ENCODE measurements at places on chromosomes 6 and 20.

DNA sequence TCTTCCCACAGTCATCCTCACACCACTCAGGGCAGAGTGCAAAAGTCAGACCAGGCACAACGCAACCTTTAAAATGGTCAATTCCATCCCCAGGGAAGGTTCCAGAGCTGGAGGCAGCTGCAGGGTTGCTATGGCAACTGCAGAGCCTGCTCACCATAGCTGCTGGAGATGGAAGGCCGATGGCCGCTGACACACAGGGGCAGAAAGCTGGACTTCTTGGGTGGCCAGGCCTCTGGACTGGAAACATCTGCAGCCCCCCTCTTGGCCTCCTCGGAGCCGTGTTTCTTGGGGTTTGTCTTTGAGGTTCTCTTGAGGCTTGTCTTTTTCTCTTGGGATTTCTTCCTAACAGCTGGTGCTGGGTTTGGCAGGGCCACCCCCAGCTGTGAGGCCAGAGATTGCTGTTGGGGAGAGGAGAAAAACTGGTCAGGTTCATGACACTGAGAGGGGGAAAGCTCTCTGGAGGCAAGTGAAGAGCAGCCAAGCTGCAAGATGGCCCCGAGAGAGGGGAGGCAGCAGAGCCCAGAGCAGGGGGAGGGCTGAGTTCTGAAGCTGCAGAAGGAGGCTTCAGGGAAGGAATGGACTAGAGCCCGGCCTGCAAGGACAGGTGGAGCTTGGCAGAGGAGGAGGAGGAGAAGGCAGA, 10.2 kb downstream of the BNIP5 start:
- DNase-seq = no peak

DNA sequence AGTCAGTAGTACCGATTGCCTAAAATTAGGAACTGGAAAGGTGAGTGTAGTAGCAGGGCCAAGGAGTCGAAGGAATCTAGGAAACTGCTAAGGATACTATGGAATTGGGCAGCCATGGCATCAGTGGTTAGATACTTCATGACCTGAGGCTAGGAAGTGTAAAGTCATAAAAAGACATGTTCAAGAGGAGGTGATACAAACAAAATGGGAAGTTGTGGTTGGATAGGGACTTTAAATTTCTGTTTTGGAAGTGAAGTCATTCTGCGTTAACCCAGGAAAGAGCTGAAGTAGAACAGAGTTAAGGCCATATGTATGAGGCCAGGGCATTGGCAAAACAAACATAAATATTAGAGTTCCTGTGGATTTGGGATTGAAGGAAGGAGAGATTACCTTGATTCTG, 88.6 kb upstream of the TMEM181 start:
- DNase-seq = no peak

DNA sequence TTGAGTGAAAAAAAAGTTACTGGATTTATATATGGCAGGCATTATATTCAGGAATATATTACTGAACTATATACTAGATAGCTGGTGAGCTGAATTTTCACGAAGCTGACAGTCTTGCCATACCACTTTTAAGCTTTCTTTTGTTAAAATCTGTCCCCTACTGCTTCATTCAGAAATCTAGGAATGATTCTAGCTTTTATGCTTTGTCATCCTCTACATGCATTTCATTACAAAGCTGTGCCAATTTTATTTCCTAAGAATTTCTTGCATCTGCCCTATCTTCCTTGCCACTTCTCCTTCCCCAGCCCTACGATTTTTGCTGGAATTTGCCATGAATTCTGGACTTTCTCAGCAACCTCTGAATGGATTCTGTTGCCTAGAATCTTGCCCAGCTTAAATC, 158.5 kb upstream of the ADGRB3 start:
- no peak for DNase-seq

DNA sequence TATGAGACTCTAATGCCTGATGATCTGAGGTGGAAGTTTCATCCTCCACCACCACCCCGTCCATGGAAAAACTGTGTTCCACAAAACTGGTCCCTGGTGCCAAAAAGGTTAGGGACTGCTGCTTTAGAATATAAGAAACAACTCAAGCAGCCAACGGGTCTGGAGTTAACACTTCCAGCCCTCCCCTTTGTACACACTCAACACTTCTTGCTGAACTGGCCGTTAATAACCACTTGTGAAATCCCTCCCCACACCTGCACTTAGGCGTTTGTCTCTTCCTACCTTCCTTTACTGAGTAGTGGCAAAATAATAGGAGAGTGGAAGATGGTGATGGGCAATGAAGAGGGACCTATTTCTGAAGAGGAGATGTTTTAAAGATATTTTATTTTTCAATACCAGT, 10.5 kb downstream of the SAYSD1 start:
- no peak for DNase-seq

- peak; percentile 17 for DNase-seq
Measured at GRCh38 chr6:137309078-137309762, 90.0 kb upstream of the IFNGR1 start.

DNA sequence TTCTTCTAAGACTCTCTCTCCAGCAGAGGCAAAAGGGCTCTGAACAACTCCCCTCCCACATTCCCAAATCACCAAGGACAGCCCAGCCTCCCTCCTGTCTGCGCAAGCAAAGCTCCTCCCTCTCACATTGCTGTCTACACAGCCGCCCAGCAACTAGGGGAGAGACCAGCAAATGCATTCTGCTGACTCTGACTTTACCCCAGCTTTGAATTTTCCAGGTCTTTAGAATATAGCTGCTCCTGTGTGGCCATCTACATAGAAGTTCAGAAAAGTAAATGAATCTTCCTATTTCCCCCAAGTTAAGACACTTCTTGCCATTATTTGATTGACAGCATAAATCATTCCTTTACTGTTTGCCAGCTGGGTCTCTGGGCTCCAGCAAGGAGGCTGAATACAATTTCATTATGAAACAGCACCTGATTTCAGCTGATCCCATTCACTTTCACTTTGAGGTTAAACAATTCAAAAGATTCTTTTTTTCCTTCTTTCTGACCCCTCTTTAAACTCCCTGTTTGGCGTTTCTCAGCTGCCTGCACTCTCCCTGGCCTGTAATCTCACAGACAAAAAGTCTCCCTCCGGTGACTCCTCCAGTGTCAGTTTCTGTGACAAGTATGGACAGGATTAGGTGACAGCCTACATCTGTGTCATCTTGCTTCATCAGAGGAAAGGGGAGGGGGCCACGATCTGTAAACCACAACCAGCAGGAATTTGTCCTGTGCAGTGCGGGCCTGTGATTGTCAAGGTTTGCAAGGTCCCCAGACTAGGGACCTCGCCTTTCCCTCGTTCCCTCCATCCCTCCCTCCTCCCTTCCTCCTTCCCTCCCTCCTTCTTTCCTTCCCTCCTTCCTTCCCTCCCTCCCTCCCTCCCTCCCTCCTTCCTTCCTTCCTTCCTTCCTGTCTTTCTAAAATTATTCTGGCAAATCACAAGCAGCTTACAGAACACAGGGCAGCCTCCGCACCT, 205.6 kb upstream of the RIN2 start:
- peak; percentile 57 for DNase-seq

DNA sequence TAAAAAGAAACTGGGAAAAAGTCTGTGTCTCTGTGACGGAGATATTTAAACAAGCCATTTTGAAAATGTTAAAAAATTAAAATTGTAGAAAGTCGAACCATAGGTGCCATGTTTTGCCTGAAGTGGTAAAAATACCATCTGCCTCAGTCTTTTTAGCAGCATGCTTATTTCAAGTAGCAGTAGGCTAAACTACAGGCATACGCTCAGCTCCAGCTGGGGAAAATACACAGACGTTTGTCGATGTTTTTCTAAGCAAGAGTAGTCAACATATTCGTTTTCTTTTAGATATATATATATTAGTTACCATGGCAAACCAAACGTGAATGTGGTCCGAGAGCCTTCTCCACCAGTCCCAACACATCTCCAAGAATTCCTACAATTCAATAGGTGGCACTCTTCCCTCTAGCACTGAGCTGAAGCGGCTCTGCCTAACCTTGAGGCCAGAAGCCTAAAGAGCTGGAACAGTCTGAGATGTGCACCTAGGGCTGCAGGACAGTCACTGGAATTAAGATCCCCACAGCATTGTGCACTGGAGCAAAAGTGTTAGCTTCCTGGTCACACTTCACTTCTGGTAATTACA, 70.2 kb upstream of the BEND3 start:
- DNase-seq = no peak

DNA sequence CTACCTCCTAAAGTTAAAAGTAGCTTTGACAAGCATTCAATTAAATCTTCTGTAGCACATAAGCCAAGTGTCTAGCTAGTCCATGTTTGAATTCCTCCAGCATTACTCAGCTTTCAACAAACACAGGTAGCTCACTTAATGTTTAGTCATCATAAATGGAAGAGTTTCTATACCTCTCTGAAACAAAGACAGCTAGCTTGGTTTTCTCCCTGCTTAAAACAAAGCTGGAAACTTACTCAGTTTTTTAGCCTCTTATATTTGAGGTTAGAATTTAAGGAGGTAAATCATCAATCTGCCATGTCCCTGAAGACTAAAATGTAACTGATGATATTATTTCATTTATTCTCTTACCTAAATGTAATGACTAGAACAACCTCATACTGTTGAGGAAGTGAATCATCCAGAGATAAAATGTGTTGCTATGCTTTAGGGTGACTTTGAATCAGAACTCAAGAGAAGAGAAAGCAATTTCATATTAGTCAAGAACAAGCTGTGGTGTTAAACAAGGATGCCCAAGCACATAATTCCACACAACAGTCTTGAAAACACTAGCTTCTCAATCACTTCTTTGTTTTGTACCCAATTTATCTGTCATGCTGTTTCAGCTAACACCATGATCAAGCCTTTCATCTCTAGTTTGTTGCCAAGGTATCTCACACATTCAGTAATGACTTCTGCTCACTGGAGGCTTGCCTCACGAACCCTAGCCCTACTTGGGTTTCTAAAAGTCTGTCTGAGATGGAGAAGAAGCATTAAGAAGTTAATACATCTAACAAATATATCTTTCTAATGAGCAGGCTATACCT, 251.9 kb downstream of the EPM2A start:
- no peak for DNase-seq

DNA sequence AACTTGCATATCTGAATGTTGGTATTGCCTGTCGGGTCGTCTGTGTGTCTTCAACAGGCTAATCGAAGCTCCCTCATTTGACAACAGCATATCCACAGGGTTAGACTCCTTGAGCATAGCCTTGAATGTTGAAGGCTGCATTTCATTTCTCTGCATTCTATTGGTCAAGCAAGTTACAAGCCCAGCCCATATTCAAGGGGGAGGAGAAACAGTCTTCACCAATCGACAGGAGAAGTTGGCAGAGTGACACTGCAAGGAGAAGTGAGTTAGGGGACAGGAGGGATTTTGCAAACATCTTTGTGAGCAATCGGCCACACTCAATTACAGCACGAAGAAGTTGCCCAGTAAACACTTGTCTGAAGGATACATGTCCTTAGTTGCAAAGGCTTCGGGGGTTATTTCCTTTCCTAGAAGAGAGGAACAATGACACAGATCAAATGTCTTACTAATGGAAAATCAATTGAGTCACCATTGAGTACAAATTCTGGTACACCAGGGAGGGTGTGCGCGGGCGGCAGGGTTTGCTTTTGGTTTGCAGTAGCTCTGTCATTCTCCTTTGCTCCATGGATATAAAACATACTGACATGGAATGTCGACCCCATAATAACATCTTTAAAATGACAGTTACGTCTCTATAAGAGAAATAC, 60.6 kb upstream of the NT5E start:
- DNase-seq = no peak

GRCh38 chr6:10655508-10656055, 38.8 kb downstream of the C6orf52 start:
- no peak for DNase-seq

GRCh38 chr20:61430228-61430624, 178.2 kb downstream of the CDH4 start:
- DNase-seq = no peak

DNA sequence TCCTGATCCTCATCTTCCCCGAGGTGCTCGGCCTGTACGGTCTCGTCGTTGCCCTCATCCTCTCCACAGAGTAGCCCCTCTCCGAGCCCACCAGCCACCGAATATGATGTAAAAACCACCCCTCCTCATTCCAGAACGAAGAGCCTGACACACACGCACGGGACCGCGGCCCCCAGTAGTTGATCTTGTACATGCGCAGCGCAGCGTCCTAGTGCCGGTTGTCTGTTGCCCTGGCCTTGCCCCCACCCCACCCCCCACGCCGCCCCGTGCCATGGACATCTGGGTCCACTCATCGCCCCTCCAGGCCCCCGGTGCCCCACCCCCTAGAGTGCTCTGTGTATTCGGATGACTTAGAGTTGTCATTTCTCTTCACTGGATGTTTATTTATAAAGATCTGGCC, 5.2 kb upstream of the PRPH2 start:
- no peak for DNase-seq

DNA sequence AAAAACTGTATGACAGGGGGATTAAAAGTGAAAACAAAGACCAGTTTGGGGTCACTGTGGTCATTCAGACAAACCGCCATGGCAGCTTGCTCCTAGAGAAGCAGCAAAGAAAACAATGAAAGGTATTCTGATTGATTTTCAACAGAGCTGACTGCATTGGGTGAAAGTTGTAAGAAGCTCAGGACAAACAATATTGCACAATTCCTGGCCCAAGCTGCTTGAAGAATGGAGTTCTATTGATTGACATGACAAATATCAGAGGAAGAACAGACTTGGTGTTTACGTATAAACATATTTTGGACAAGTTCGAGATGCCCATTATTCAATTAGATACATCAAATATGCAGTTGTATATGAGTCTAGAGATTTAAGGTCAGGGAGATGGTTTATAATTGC, 62.0 kb downstream of the TRIM38 start:
- DNase-seq = no peak

- DNase-seq = no peak
Measured at GRCh38 chr6:79494841-79495240, 42.4 kb downstream of the LCA5 start.

- DNase-seq = no peak
Measured at GRCh38 chr6:66814156-66814555, 1107.1 kb upstream of the EYS start.

DNA sequence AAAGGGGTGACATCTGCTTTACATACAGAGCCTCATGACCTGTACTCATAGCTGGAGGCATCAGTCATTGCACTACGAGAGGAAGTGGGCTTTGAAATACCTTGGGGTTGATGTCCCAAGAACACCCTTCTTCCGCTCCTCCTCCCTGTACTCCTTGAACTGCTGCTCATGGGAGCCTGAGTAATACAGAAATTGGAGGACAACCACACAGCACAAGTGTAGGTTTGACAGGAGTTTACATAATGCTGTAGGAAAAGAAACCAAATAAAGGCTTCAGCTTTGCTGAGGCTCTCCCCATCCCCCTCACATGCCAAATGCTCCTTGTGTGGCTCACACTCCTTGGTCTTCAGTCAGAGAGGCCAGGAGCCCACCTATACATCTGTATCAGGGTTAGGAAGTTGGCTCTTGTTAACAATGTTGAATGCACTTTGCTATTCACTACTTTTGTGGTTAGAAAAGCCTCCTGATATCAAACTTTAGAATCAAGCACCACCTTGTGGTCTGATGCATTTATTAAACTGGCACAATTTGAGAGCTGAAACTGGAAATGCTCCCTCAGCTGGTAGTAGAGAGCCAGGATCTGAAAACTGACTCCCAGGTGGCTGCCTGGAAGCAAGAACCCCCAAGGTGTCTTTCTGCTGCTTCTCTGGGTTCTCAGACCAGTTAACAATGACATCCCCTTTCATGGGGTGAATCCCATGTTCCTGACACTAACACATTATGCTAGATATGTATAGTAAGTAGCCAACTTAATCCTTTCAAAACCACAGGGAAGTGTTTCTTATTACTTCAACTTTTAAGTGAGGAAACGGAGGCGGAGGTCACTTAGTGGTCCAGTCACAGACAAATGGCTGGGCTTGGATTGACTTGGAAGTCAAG, 56.2 kb upstream of the EDN1 start:
- peak; percentile 80 for DNase-seq

GRCh38 chr20:7348253-7348652, 580.8 kb downstream of the BMP2 start:
- no peak for DNase-seq

GRCh38 chr20:57400821-57401564, 9.8 kb downstream of the RBM38 start:
- no peak for DNase-seq
